Activated CD4-positive, alpha-beta T cell treated with anti-CD3 and anti-CD28 coated beads, Interleukin-10, Interleukin-2, amounts not matched to agents 100 ng/mL and 50 ng/mL, durations not matched to agents 16 hours and 8 hours (primary cell): ENCODE measurements at places on chromosomes 12 and 14.
A peak's percentile ranks its signal among the peaks of the same experiment; 100 is the strongest.

GRCh38 chr12:120467439-120467838 is 2.1 kb downstream of the SRSF9 start:
- no peak for DNase-seq

GRCh38 chr14:90303473-90303872 is 28.3 kb downstream of the NRDE2 start:
- DNase-seq, result no peak

DNA sequence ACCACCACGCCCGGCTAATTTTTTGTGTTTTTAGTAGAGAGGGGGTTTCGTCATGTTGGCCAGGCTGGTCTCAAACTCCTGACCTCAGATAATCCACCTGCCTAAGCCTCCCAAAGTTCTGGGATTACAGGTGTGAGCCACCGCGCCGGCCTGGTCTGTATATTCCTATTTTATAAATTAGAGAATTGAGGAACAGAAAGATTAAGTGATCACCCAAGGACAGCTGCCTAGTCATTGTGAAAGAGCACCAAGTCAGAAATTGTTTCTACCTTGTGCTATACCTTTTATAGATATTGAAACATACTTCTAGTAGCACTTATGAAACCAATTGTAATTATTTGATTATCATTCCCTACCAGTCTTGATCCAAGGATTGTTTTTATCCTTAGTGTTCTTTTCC is 1.9 kb downstream of the KNTC1 start:
- DNase-seq, result no peak

DNA sequence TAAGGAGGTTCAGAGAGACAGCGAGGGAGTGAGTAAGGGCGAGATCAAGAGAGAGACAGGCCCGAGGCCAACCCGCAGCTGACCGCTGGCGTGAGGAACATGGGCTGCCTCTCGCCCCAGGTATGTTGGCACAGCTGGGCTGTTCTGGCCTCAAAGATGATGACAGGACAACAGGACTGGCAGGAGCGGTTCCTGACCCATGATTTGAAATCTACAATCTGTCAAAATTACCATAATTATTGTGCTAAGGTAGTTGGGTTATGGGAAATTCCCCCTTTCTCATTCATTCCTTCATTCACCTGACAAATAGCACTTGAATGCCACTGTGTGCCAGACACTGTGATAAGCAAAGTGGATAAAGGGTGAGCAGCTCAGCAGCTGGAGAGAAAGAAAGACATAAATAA is 5.1 kb upstream of the ENDOU start:
- no peak for DNase-seq

DNA sequence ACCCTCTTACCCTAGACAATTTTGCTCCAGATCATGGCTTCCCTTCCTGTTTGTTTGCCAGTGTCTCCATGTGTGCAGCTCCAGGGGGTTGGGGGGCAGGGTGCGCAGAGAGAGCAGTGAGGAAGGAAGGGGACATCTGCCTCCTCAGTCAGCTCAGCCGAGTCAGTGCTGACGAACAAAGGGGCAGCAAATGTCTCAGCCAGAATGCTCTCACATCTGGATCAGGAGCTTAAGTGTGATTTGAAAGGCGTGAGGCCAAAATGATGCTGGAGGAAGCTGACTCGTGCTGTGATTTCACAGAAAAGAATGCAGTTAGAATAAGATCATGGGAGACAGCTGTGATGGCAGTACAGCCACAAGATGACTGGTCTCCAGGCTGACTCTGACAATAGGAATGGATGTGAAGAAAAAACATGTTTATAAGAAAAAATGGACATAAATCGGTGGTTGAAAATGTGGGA is 27.1 kb upstream of the CDK17 start:
- peak; percentile 76 for DNase-seq

DNA sequence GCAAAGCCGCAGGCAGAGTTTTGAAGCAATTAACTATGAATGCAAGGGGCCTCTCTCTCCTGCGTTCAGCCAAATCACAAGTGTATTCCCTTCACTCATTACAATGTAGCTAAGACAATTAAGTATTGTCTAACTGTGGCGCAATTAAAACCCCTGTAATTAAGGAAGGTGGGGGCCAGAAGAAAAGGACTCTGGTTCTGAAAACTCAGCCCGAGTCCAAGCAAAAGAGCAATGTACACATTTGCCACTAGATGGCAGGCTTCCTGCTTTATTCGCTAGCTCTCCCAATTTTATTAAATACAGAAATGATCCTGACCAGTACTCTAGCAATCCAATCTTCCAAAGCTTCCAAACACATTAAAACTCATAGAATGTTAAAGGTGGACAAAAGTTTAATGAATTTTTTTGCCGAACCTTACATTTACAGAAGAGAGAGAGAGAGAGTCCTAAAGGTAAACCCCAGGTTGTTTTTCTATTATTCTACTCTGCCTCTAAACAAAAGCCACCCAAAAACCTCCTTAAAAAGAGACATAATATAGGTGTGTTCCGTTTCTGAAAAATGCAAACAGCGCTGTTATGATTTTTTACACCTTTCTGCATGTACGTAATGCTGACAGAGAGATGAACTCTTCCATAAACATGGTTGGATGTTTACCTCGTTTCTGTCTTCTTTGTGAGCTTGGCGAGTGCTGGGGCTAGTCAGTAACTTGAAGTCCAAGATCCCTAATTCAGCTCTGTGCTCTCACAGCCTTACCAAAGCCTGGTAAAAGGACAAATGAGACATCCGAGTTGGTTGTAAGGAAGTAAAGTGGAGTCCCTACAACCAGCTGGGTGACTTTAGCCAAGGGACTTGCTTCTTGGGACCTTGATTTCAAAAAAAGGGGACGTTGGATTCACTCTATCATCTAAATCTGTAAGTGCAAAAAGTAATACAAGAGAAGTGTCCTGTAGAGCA is 50.9 kb upstream of the VASH1 start:
- DNase-seq, result peak; percentile 34

DNA sequence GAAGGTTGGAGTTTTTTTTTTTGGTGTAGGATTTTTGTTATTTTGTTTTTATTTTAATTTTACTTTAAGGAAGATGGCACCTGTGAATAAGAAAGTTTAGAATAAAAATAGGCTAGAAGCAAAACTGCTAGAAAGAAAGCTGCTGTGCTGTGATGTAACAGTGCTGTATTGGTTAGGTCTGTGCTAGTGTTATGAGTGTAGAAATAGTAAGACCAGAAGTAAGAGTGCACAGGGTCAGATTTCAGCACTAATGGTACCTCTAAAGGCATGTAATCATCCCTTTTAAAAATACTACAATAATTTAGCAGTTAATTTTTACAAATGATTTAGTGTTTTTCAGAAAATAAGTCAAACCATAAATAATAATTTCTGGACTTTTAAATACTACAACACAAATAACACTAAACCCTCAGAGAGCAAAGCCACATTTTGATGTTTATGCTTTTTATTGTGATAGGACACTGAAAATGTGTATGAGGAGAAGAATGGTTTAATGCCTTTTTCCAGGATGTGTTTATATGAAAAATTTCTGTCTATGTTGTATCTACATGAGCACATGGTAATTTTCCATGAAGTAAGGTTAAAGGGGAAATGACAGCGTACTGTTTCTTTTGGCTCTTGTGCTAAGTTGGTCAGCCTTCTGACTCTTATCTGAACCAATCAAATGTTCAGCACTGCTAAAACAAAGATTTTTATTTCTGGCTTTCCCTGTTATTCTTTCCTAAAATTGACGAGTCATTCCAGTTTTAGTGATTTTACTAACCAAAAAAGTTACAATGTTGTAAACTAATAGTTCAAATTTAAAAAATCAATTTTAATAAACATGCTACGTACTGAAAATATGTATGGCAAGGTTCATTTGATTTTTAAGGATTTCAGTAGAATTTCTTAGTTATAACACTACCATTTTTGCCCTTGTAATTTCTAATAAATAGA is 96.1 kb downstream of the PPHLN1 start:
- peak; percentile 48 for DNase-seq

DNA sequence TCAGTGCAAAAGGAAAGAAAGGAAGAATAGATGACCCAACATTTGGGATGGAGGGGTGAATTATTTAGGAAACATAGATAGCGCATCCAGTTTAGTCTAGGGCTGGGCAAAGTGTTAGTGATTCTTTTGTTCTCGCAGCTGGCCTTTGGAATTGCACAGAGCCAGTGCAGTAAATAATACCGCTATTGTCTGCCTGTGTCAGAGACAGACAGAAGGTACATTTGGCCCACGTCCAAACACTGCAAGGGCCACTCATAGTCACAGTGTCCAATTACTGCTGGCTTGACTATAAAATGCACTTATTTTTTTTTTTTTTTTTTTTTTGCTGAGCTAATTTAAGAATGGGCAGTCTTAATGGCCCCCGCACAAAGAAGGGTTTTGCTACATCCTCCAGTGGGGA is 638.6 kb downstream of the BCL11B start:
- no peak for DNase-seq

GRCh38 chr12:96473394-96474093 is 15.8 kb upstream of the CFAP54 start:
- no peak for DNase-seq

- no peak for DNase-seq
Observed at GRCh38 chr14:75242546-75243273, 35.9 kb upstream of the FOS start.

GRCh38 chr14:50714450-50715073 is 46.5 kb upstream of the SAV1 start:
- peak; percentile 42 for DNase-seq

- no peak for DNase-seq
Observed at GRCh38 chr12:131448254-131448795, 262.6 kb upstream of the SFSWAP start.
